ENCODE measurements at places on chromosomes 5 and 9.

- DNase-seq: no peak
These were observed 426 bp downstream of the FAM114A2 start for GRCh38 chr5:154038261-154038706.

DNA sequence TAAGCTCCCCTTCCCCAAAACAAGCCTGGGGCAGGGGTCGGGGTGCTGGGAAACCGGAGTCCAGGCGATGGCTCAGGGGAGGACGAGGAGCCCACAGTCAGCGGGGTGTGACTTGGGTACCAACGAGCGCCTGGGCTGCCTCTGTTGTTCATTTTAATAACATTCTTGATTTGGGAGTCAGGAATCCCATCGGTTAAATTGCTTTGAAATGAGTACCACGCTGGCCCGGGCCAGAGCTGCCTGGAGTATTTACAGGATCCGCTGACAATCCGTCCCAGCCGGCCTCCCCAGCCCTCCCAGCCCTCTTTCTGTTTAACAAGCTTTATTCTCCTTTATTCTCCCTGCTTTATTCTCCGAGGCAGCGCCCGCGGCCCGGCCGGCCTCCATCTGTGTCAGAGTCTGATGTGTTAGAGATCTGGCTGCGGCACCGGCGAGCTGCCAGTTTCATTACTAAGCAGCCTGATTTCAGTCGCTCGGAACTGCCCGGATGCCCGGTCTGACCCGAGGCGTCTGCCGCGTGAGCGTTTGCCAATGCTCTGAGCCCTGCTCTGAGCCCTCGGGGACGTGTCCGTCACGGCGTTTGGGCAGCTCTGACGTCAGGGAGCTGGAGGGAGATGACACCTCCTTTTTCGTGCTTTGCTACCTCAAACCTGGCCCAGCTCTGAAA lies 16.5 kb upstream of the QRFP start:
- DNase-seq: no peak

- DNase-seq: no peak
These were observed 104.0 kb downstream of the GDNF start for GRCh38 chr5:37735649-37736347.

DNA sequence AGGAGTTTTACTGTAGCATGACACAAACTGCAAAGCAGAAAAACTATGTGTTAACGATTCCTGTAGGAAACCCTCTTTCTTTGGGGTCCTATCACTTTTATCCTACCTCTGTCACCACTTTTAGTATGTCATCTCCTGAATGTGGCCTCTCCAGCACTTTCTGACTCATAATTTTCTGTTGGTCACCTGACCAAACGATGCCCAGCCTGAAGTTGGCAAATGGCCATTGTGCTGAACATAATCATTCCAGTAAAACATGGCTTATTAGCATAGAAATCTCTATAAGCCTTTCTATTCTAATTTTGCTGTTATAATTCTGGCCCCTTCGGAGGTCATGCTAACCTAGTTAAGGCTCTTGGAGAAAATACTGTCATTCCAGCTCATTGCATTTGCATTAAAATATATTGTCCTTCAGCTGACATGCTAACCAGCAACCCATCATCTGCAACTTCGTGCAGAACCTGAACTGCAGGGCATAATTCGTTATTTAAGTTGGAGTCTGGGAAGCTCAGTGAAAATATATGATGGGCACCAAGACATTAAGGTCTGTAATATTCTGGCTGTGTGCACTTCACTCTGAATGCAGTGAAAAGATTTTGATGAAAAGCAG lies 140.3 kb downstream of the NMUR2 start:
- no peak for DNase-seq

GRCh38 chr5:73170522-73170921 lies 2.5 kb upstream of the TMEM174 start:
- peak; percentile 89 for DNase-seq

DNA sequence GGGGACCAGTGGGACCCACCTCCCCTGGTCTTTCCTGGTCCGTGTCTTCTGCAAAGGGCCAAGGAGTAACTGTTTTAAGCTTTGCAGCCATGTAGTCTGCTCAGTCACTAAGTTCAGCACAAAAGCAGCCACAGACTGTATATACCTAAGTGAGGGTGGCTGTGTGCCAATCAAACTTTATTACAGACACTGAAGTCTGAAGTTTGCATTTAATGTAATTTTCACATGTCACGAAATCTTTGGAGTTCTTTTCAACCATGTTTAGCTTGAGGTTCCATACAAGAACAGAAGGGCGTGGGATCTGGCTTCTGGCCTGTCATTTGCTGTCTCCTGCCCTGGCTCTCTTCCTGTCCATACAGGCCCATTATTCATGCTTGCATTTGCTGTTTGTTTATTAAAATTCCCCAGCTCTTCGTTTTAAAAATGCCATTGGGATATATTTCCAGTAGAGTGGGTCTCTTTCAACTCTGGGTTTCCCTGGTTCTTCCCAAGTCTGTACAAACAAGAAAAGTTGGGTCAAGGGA lies 64.2 kb upstream of the ECM2 start:
- no peak for DNase-seq

GRCh38 chr5:158020555-158021418 lies 161.8 kb upstream of the CLINT1 start:
- no peak for DNase-seq

GRCh38 chr5:68268852-68269130 lies 53.2 kb downstream of the PIK3R1 start:
- no peak for DNase-seq

All from GM23338 (cell line).